ENCODE measurements at places on chromosomes 4 and X.

DNA sequence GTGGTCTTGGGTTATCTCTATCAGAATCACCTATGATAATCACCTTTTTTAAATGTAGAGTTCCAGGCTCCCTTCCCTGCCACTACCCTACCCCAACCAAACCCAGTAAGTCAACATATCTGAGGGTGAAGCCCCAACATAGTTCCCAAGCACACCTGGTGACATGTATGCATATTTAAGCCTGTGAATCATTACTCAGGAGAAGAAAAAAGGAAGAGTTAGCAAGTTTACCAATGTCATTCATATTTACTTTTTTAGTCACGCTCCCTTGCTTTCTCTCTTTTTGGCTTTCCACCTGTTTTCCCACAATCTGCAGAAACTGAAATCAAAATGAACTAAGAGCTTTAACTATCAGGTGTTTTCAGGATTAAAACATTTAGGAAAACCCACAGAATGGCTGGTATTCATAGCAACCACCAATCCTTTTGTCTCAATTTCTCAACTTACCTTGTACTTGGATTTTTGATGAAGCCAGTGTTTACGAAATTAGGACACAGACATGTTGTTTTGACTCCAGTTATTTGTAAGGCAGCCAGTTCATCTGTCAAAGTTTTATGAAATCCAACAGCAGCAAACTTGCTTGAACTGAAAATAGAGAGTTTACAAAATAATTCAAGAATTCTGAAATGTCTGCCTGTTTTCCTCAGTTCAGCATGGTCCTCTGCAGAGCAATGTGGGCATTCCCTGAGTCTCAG lies 34.0 kb downstream of the HSD17B11 start:
- no peak for DNase-seq

DNA sequence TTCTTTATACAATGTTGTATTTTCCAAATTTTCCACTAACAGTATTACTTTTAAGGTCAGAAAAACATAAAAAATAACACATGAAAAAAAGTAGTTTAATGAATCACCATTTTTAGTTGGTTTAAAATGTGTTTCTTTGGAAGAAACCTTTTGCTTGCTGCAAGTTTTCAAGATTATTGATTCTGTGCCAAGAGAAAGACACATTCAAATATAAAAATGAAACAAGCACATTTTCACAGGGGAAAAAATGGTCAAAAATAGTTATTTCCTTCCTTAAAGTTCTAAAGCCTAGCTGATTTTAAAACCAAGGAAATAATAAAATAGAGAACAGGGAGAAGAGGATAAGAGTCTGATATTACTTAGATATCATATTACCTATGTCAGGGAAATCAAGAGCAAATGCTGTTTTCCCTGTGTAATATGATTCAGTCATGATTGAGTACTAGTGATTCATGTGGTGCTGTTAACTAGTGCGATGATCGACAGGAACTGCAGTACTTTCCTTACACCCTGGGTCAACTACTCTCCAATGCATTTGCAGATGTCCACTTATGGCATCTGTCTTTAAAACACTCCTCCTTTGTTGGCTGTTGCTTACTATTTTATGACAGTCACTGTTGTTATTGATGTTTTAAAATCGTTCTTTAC lies 103.8 kb downstream of the CAMK2D start:
- no peak for DNase-seq

DNA sequence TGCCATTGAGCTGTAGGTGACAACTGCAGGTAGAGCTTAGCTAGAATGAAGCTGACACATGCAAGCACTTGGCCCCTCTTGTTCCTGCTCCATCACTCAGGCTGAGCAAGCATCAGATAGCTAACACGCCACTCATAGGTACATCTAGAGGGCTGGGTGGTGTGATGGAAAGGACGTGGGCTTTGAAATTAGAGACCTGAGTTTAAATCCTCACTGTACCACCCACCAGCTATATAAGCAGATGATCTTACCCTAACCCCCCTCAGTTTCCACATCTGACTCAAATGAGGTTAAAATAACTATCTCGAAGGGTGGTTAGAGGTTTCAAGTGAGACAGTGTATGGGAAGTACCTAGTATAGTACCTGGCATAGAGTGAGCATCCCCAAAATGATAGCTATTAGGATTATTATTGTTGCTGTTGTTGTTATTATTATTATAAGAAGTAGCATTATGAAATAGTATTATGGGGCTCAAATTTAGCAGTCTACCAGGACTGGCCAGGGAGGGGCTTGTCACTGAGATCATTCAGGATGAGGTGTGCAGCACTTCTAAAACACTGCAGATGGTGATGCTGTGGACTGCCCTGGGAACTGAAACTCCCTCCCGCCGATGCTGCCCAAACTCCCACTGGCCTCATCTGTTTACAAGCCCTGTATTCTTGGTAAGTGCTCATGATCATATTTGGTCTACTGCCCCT lies 59.0 kb downstream of the REELD1 start:
- DNase-seq = no peak

DNA sequence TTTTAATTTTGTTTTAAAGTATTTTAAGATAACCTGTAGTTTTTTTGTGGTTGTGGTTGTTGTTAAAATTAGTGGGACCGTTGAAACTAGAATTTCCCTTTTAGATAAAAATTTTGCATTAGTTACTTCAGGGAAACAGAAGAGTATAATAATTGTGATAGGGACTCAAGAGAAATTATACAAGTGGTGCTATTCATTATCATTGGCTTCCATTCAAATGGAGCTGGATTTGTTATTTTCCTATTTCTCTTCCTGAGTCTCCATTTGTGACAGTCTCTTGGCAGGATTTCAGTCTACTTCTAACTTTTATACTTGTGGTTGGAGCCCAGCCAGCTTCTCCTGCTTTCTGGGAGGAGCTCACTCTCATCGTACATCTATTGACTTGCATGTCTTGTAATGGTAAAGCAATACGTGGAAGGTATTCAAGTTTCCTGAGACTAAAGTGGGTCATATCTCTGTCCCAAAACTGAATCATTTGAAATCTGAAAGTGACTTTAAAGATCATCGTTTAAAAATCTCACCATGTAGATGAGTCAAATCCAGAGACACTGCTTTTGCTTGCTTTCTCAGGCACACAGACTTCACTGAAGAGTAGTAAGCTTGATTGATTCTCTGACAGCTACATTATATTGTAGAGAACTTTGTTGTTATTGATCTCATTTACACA lies 155.8 kb downstream of the RPA4 start:
- no peak for DNase-seq

- DNase-seq = no peak
Measured at GRCh38 chr4:8737075-8737474, 134.6 kb downstream of the HMX1 start.

- DNase-seq = no peak
Measured at GRCh38 chr4:32199639-32200038, 1479.5 kb downstream of the PCDH7 start.

Data from T1000 (cell line).